ENCODE measurements at places on chromosomes 11 and 22. TPM values are rescaled to one million over a fixed set of nuclear protein-coding genes. Genes with fewer than 3 reads are reported as not detected.

Gene ADM2
- 11.4 TPM for total RNA-seq

Gene IGF2
- not detected for total RNA-seq

Gene SEPTIN3
- not detected for total RNA-seq

Gene C11orf16
- total RNA-seq: not detected

Gene HEPN1
- not detected for total RNA-seq

Gene NXF1
- total RNA-seq: 32.0 TPM

Gene PTGDR2
- total RNA-seq: not detected

Gene OOSP1
- not detected for total RNA-seq

Gene SORL1
- 0.76 TPM for total RNA-seq

Gene ART1
- total RNA-seq: not detected

Gene PRG3
- total RNA-seq: not detected

Gene AMOTL1
- total RNA-seq: 50.8 TPM

Gene CLMP
- total RNA-seq: 195 TPM

Gene SLC16A8
- total RNA-seq: 0.51 TPM

Gene OR8A1
- total RNA-seq: not detected

Gene MB
- total RNA-seq: not detected

Gene OTOG
- not detected for total RNA-seq

Gene TSGA10IP
- not detected for total RNA-seq

Gene SMTNL1
- not detected for total RNA-seq

Gene TSPAN18
- total RNA-seq: not detected

Gene EEF1G
- 1,677 TPM for total RNA-seq

Gene HTR3A
- total RNA-seq: not detected

Gene FDXACB1
- total RNA-seq: 2.2 TPM

Gene PGA5
- total RNA-seq: not detected

Gene IL17REL
- not detected for total RNA-seq

Gene BTBD10
- total RNA-seq: 43.8 TPM

Gene CDKN1C
- 0.43 TPM for total RNA-seq

Gene UPK3A
- not detected for total RNA-seq

Gene MYO18B
- total RNA-seq: not detected

Gene SYT13
- total RNA-seq: not detected

Gene GSTT4
- not detected for total RNA-seq
